Lung (tissue), 17 donors: ENCODE measurements at places on chromosomes 3 and 15. TPM values are rescaled to one million over a fixed set of nuclear protein-coding genes. Genes with fewer than 3 reads are reported as not detected.

The MESP2 gene
- total RNA-seq = not detected

- H3K4me3 ChIP-seq = no peak overlapping the region
- DNase-seq = no peak
- peak overlapping the region; percentile 67 for H3K27ac ChIP-seq
- no peaks in the 10 kb centered on the region for H3K27me3 ChIP-seq
- H3K36me3 ChIP-seq = no peaks in the 10 kb centered on the region
- peaks cover 11% of the 10 kb centered on the region for H3K4me1 ChIP-seq
Measured at GRCh38 chr15:99485992-99486370, 79.8 kb upstream of the MEF2A start.

DNA sequence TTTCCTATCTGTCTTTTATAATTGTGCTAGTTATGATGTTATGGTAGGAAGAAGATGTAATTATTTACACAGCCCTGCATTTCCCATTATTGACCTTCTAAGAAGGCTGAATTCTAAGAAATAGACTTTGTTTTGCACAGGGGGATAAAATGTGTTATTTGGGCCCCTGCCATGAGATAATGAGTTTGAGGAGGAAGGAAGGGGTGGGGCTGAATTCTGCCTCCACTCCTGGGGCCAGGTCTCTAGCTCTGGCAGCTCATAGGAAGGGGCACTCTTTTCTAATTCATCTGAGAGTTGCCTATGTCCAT, 69.2 kb upstream of the GOLGA8B start:
- no peaks in the 10 kb centered on the region for H3K4me1 ChIP-seq
- H3K27ac ChIP-seq = no peak overlapping the region
- no peak for DNase-seq
- H3K27me3 ChIP-seq = no peaks in the 10 kb centered on the region
- no peaks in the 10 kb centered on the region for H3K36me3 ChIP-seq
- H3K4me3 ChIP-seq = no peak overlapping the region

The PIK3R4 gene
- 43.0 TPM for total RNA-seq

The ZNF80 gene
- not detected for total RNA-seq

- H3K4me3 ChIP-seq = no peak overlapping the region
- no peaks in the 10 kb centered on the region for H3K36me3 ChIP-seq
- no peaks in the 10 kb centered on the region for H3K4me1 ChIP-seq
- H3K27me3 ChIP-seq = no peaks in the 10 kb centered on the region
- DNase-seq = peak; percentile 44
Measured at GRCh38 chr3:194537732-194538247, 51.0 kb upstream of the ATP13A3 start.

GRCh38 chr3:158355623-158356588, 215.1 kb upstream of the MLF1 start:
- no peak overlapping the region for H3K4me3 ChIP-seq
- H3K27ac ChIP-seq = no peak overlapping the region

The MESP1 gene
- 0.37 TPM for total RNA-seq

The SCAMP2 gene
- 122 TPM for total RNA-seq

DNA sequence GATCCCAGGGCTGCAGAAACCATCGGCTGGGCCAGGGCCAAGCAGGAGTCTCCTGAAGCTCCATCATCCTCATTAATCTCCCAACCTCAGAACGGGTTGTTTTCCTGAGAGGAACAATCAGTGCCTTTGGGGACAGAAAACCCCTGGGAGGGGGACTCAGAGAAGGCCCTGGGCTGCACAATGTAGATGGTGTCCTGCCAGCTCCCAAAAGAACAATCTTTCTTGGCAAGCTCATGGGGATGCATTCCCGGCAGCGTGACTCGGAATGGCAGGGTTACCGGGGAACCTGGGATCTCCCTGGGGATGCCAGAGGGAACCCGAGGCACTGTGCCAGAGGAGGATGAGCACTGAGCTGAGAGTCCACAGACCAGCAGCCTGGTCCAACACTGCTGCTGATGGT, 72.1 kb upstream of the ATP2B2 start:
- DNase-seq = no peak
- no peaks in the 10 kb centered on the region for H3K36me3 ChIP-seq
- H3K27ac ChIP-seq = no peak overlapping the region
- H3K4me1 ChIP-seq = no peaks in the 10 kb centered on the region
- no peak overlapping the region for H3K4me3 ChIP-seq

The C3orf38 gene
- total RNA-seq = 36.7 TPM

DNA sequence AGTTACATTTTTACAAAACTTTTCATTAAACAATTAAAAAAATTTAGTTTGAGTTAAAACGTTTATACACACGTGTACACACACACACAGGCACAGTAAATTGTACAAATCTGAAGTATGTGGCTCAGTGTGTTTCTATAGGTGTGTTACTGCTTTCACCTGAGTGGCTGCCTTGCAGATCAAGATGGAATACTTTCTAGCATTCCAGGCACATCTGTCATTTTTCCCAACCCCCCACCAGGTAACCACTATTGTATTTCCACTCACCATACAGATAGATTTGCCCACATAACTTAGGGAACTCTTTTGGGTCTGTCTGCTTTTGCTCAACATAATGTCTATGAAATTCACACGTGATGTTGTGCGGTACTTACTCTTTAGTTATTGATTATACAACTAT, 141.1 kb downstream of the PTPRG start:
- no peaks in the 10 kb centered on the region for H3K36me3 ChIP-seq
- no peak overlapping the region for H3K27ac ChIP-seq
- H3K27me3 ChIP-seq = no peaks in the 10 kb centered on the region
- no peaks in the 10 kb centered on the region for H3K4me1 ChIP-seq

The ROBO2 gene
- total RNA-seq = 72.4 TPM

- no peaks in the 10 kb centered on the region for H3K36me3 ChIP-seq
- H3K4me1 ChIP-seq = no peaks in the 10 kb centered on the region
- H3K4me3 ChIP-seq = no peak overlapping the region
- H3K27me3 ChIP-seq = no peaks in the 10 kb centered on the region
- DNase-seq = peak; percentile 72
Measured at GRCh38 chr3:152524198-152525140, 255.7 kb downstream of the MBNL1 start.

DNA sequence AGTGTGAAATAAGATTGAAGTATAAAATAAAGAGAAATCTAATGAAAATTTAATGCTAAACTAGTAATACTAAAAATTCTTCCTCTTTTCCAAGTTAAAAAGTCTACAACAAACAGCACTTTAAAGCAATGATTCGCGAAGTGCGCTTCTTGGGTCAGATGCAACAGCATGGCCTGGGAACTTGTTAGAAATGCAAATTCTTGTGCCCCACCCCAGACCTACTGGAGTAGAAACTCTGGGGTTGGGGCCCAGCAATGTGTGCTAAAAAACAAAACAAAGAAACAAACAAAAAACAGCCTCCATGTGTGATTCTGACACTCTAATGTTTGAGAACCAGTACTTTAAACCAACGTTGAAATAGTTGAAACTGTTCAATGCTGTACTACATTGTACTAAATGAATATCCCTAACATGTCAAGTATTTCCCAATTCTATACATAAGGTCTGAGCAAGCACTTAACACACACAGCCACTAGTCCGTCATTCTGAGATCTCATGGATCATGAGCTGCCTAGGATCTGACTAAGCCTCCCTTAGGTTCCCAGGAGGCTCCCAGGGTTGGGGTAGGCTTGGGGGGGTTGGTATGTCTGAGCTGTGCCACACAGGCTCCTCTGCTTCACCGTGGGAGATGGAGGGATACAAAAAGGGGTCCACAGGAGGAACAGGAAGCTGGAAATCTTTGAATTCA, 6.1 kb downstream of the RASGRP1 start:
- DNase-seq = no peak
- no peaks in the 10 kb centered on the region for H3K27me3 ChIP-seq
- H3K4me3 ChIP-seq = no peak overlapping the region
- H3K27ac ChIP-seq = no peak overlapping the region

The GNAT1 gene
- total RNA-seq = not detected

- H3K27ac ChIP-seq = no peak overlapping the region
- H3K4me3 ChIP-seq = no peak overlapping the region
- H3K4me1 ChIP-seq = no peaks in the 10 kb centered on the region
- no peaks in the 10 kb centered on the region for H3K36me3 ChIP-seq
- no peaks in the 10 kb centered on the region for H3K27me3 ChIP-seq
Measured at GRCh38 chr3:157692468-157692867, 189.3 kb upstream of the VEPH1 start.

DNA sequence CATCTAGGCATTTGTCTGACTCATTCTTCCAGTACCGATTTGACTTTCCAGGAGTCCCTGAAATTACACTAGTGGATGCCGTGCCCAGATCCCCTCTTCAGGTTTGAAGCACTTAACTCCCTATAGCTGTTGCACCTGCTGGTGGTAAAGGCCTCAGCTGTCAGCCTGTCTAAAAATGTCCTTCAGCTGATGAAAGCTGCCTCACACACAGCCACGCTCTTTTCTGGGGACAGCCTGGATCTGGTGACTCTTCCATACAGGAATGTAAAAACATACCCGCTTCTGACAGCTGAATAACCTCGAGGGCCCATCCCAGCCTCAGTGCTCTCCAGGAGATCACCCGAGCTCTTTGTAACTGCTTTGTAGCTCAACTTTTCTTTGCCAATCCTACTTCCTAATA, 534.1 kb upstream of the GRM7 start:
- H3K27me3 ChIP-seq = no peaks in the 10 kb centered on the region
- no peak overlapping the region for H3K27ac ChIP-seq
- H3K4me1 ChIP-seq = no peaks in the 10 kb centered on the region
- no peak for DNase-seq

- peak; percentile 96 for DNase-seq
- H3K27me3 ChIP-seq = no peaks in the 10 kb centered on the region
- peaks cover 15% of the 10 kb centered on the region for H3K4me1 ChIP-seq
- no peak overlapping the region for H3K27ac ChIP-seq
- H3K4me3 ChIP-seq = no peak overlapping the region
- H3K36me3 ChIP-seq = peaks cover 42% of the 10 kb centered on the region
Measured at GRCh38 chr15:80182611-80183261, 29.9 kb downstream of the FAH start.

The ADAMTS7 gene
- 13.1 TPM for total RNA-seq

DNA sequence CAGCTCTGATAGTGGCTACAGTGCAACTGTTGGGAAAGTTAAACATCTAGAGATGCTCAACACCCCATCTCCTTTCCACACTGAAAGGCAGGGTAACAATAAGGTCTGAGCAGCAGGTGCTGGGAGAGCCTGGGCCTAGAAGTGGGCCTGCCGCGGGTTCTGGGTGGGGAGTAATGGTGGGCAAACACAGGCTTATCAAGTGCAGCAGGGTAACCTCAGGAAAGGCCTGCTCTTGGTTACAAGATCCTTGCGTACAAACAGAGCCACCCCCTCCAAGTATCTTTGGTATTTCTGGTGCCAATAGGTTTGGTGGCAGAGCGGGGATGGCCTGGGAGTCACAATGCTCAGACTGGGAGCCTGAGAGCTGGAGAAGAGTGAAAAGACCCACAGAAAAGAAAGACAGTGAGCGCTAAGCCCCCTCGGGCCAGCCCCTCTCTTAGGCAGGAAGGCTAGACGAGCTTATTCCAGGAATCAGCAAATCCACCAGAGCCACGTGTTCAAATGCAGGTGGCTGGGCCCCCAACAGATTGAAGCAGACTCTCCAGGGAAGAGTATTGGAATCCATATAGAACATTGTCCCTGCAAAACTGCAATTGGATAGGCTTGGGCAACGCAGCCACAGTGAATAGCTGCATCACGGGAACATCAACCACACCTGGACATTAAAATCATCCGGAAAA, 2.7 kb downstream of the IQSEC1 start:
- H3K4me1 ChIP-seq = no peaks in the 10 kb centered on the region
- H3K27ac ChIP-seq = no peak overlapping the region
- DNase-seq = no peak
- no peak overlapping the region for H3K4me3 ChIP-seq
- no peaks in the 10 kb centered on the region for H3K36me3 ChIP-seq

- H3K4me1 ChIP-seq = peaks cover 6% of the 10 kb centered on the region
- no peak for DNase-seq
- no peaks in the 10 kb centered on the region for H3K27me3 ChIP-seq
- no peak overlapping the region for H3K4me3 ChIP-seq
Measured at GRCh38 chr3:99903869-99904268, 86.2 kb downstream of the CMSS1 start.

- H3K27ac ChIP-seq = no peak overlapping the region
- peak; percentile 65 for DNase-seq
- H3K4me1 ChIP-seq = peaks cover 9% of the 10 kb centered on the region
- no peaks in the 10 kb centered on the region for H3K27me3 ChIP-seq
Measured at GRCh38 chr3:58560771-58561311, 16.4 kb downstream of the FAM107A start.

The SAMD7 gene
- total RNA-seq = not detected

The ATP13A5 gene
- total RNA-seq = 1.1 TPM

DNA sequence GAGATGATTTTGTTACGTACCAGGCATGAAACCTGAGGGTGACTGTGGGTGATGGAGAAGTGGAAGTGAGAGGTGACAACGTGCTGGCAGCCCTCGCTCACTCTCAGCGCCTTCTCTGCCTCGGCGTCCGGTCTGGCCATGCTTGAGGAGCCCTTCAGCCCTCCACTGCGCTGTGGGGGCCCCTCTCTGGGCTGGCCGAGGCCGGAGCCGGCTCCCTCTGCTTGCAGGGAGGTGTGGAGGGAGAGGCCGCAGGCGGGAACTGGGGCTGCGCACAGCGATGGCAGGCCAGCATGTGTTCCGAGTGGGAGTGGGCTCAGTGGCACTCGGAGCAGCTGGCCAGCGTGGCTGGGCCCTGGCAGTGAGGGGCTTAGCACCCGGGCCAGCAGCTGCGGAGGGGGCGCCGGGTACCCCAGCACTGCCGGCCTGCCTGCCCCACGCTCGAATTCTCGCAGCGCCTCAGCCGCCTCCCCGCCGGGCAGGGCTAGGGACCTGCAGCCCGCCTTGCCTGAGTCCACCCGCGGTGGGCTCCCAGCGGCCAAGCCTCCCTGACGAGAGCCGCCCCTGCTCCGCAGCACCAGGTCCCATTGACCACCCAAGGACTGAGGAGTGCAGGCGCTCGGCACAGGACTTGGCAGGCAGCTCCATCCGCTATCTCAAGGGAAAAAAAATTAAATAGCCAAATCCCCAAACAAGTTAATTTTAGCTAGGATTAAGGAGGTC, 29.7 kb upstream of the MYRIP start:
- H3K27ac ChIP-seq = no peak overlapping the region
- H3K4me3 ChIP-seq = no peak overlapping the region
- no peaks in the 10 kb centered on the region for H3K4me1 ChIP-seq

DNA sequence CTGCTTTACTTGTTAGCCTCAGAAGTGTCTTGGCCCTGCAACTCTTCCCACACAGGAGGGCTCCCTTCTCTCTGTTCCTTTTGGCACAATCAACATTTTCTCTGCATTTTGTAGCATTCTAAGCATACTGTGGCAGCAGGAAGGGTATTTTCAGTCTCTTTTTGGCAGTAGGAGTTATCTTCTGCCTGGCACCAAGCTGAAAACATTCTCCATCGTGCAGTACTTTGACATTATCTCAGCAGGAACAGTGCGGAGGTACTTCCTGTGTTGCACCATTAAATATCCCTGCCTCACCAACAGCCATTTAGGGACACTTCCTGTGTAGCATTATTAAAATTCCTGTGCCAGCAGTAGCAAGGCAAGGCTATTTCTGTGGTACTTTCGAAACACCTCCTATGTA, 233.2 kb upstream of the SEMA6D start:
- no peaks in the 10 kb centered on the region for H3K27me3 ChIP-seq
- no peaks in the 10 kb centered on the region for H3K36me3 ChIP-seq
- no peak overlapping the region for H3K27ac ChIP-seq
- no peak for DNase-seq

GRCh38 chr3:46943237-46944187, 33.0 kb downstream of the CCDC12 start:
- H3K27ac ChIP-seq = peak overlapping the region; percentile 89
- no peaks in the 10 kb centered on the region for H3K27me3 ChIP-seq
- no peaks in the 10 kb centered on the region for H3K36me3 ChIP-seq
- peak; percentile 57 for DNase-seq
- no peak overlapping the region for H3K4me3 ChIP-seq

The FMN1 gene
- 23.7 TPM for total RNA-seq

- H3K27me3 ChIP-seq = no peaks in the 10 kb centered on the region
- no peaks in the 10 kb centered on the region for H3K4me1 ChIP-seq
- no peak for DNase-seq
- no peaks in the 10 kb centered on the region for H3K36me3 ChIP-seq
Measured at GRCh38 chr15:95635666-95636065, 694.8 kb upstream of the NR2F2 start.
